ENCODE measurements at places on chromosomes 6 and 20.

DNA sequence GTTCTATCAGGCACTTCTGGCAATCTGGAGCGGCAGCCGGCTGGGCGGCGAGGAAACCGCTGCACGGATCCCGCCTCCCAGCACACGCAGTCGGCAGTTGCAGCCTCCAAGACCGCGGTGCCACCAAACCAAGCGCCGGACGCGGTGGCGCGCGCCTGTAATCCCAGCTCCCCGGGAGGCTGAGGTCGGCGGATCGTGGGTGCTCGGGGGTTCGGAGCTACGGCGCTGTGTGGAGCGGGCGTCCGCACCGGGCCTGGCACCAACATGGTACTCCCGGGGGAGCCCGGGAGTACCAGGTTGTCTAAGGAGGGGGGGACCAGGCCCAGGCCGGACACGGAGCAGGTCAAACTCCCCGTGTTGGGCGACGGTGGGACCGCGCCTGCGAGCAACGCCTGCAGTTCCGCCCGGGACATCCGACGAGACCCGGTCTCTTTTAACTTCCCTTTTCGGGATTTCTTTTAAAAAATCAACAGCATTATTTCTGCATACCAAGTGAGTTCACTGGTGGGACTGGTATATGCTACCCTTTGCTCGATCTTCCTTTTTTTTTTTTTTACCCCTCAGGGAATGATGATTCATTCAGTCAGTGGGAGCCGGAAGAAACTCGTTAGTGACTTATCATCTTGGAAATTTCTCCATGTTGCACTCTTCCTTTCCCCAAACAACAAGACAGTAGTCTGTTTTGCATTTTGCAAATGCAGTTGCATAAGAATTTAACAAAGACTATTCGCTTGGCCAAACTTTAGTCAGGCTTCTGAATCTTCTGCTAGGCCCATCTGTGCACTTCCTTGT, 27.6 kb downstream of the ZNF311 start:
- DNase-seq = no peak

DNA sequence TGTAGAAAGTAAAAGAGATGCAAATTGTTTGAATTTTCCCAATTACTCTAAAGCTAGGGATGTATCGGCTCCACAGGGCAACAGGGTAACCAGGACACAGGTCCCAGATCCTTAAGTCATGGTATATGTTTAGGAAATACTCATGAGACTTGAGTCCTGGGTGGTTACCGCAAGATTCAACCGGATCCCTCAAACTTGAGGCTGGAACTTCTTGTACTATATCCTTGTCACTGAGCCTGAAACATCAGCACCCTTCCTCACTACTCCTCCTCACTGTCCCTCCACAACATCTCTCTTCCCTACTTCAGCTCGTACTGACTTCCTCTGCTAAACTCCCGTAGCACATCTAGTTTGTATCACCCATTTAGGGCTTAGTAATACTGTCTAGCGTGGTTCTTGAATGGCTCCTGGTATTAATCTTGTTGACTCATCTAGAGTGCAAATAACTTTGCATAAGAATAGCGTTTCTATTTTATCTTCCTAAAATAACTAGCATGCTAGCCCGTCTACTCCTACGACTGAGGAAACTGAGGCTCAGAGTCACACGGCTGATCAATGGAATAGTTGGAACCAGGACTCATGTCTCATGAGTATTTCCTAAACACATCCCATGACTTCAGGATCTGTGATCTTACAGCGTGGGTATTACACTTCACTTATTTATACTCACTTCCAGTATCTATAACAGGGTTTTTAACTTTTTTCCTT, 72.1 kb downstream of the FILIP1 start:
- DNase-seq = no peak

- no peak for DNase-seq
Measured at GRCh38 chr6:125251516-125252220, 50.1 kb downstream of the HDDC2 start.

GRCh38 chr20:53099856-53100255, 127.7 kb downstream of the TSHZ2 start:
- no peak for DNase-seq

DNA sequence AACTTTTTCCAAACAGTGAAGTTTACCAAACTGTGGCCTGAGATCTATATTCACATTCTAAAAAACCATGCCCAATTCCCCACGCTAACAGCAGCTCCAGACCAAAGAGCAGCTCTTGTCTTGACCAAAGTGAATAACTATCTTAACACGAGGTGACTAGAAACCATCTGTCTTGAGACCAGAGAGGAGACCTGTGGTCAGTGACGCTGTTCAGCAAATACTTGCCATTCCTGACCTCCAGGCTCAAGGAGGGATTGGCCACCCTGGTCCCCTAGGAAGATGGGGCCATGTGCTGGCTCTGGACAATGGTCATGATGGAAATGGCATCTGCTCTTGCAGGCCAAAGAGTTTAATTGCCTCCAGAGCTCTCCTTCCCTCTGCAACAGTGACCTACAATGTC, 104.4 kb upstream of the CD93 start:
- DNase-seq = no peak

GRCh38 chr6:90572856-90573255, 14.0 kb downstream of the MAP3K7 start:
- no peak for DNase-seq

- DNase-seq = no peak
Measured at GRCh38 chr20:20706285-20706684, 6.2 kb downstream of the RALGAPA2 start.

DNA sequence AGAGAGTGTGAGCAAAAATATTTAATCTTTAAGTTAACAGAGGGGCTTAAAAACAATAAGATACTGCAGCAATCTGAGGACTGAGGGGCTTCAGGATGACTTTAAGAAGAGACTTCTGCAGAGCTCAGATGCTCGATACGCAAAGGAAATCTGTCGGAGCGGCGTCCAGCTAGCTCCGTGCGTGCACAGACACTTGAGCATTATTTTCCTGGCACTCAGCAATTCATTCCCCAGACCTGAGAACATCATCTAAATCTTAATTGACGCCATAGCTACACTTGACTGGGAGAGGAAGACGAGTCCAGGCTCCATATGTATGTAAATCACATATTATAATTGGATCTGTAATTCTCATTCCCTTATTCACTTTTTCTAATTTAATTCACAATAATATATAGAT, 228.2 kb downstream of the SOD2 start:
- DNase-seq = no peak

GRCh38 chr6:19033683-19034082, 646.5 kb downstream of the RNF144B start:
- DNase-seq = no peak

- DNase-seq = no peak
Measured at GRCh38 chr6:100099189-100100074, 105.4 kb upstream of the MCHR2 start.

DNA sequence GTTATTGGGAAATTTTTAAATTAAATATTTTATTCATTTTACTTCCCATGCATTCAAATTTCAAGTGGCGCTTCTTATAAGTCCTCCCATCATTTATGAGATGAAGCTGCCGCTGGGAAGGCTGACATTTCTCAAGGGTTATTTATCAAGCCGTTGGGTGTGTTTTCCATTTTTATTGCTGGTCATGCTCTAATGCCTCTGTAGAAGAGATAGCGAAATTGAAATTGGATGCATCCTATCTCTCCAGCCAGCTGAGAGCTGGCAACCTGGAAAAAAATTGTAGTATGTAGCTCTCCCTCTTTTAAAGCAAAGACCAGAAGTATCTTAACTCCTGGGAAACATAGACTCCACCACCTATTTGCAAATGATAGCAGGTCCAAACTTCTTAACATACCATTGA, 135.9 kb downstream of the C6orf118 start:
- no peak for DNase-seq

DNA sequence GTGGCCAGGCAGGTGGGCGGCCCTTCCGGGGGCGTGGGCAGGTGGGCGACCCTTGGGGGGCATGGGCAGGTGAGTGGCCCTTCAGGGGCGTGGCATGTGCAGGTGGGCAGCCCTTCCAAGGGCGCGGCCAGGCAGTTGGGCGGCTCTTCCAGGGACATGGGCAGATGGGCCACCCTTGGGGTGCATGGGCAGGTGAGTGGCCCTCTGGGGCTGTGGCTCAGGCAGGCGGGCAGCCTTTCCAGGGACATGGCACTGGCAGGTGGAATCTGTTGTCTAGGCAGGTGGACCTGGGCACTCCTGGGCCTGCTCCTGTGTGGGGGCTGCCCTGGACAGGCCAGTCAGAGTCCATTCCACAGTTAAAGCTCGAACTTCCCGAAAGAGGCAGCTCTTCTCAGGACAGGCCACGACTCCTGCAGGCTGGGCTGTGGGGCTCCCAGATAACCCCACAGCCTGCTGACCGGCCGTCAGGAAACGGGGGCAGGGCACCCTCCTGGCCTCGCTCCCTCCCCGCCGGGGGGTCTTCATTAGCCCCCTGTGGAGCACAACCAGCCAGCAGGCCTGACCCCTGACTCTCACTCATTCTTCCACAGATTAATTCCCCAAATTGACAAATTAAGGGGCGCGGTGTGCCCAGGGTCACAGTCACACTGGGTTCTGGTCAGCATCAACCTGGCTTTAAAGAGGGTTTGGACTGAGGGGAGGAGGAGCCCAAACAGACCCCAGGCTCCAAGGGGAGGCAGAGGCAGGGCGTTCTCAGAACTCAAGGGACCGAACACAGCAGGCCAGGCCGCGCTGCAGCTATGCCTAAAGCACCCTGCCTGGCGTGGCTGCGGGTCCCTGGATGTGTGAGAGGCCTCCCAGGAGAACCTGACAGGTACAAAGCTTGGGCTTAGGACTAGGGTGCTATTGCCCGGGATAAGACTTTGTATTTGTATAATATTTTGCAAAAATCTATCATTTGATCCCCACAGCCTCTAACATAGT, 130.0 kb downstream of the DLL1 start:
- DNase-seq = no peak

DNA sequence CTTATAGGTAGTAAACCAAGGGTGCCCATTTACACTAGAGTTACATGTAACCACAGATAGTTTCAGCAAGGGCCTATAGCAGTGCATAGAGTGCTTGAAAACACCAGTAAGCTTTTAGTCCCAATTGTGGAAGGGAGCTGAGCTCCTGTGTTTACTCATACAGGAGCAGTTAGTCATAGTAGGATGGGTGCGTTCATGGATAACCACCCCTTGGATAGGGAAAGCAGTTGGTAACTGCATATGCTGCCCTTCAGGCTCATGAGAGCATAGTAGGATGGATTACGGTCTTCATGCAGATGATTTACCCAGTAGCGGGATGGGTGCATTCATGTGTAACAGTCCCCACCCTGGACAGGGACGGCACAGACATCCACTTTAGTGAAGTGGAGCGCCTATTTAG, 45.1 kb downstream of the OR2B6 start:
- DNase-seq = no peak

- DNase-seq = no peak
Measured at GRCh38 chr6:23446469-23446967, 679.5 kb upstream of the NRSN1 start.
